ENCODE measurements at places on chromosomes 4 and X.

DNA sequence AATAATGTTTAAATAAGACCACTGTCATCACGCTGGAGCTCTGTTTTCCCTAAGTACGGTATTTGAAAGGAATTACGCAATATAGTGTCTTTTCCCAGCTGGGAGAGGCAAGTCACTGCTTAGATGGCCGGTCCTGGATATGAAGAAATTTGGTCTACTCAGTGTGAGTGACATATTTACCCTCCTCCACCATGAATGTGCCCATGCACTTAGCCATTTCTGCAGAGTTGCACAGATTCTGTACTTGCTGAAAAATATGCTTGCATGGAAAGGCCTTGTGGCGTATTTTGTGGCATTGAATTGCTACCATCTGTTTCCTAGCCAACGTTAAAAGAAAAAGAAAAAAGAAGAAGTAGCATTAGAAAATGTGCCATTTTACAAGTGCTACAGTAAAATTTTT lies 73.1 kb downstream of the ADGRL3 start:
- no peak for DNase-seq

GRCh38 chr4:117474987-117475386 lies 389.6 kb upstream of the TRAM1L1 start:
- no peak for DNase-seq

DNA sequence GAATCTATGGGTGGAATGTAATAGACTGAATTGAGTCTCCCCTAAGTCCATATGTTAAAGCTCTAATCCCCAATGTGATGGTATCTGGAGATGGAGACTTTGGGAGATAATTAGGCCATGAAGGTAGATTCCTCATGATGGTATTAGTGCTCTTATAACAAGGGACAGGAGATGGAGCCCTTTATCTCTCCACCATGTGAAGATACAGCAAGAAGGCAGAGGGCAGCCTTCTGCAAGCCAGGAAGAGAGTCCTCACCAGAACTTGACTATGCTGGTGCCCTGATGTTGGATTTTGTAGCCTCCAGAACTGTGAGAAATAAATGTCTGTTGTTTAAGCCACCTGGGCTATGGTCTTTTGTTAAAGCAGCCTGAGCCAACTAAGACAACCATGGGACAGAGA lies 76.4 kb upstream of the F8A3 start:
- no peak for DNase-seq

DNA sequence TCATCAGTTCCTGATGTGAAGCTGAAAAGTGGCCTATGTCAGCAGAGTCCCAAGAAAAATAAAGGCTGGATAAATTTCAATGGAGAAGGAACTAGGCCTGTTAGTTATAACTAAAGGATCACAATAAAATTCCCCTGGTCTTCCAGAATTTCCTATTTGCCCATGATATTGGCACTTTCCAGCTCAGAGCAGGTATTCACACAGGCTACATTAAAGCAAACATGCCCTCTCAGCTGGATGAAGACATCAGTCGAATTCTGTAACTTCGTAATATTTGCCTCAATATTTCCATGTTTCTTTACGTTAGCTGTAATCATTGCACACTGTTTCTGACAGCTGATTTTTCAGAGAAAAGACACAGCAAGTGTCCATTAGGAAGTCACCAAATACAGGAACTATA lies 9.5 kb downstream of the HPGD start:
- DNase-seq, result no peak

DNA sequence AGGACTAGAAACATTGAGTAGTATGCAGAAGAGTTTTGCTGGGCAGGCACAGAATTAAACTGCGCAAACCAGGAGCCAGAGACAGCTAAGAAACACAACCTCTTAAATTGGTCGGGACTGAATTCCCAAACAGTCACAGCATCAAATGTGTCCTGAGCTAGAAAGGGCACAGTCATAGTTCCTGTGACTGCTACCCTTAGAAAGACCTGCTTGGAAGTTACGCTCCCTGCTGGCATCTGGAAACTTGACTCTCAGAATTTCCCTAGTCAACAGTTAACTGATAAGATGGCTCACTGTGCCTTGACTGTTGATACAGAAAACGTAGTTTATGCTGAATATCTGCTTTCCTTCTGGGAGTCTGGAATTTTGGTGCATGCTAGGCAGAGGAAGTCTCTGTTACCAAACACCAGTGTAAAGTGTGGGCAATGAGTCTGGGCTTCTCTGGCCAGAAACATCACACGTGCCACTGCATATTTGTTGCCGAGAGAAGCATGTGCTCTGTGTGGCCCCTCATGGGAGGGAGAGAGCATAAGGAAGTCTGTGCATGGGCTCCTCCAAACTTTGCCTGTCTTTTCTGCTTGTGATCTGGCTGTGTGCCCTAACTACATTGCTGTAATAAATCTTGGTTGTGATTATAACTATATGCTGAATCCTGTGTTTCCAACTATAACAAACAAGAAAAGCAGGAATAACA lies 11.6 kb upstream of the EOLA2 start:
- DNase-seq, result no peak

- DNase-seq, result no peak
Measured at GRCh38 chr4:53847965-53848364, 216.4 kb downstream of the CHIC2 start.

DNA sequence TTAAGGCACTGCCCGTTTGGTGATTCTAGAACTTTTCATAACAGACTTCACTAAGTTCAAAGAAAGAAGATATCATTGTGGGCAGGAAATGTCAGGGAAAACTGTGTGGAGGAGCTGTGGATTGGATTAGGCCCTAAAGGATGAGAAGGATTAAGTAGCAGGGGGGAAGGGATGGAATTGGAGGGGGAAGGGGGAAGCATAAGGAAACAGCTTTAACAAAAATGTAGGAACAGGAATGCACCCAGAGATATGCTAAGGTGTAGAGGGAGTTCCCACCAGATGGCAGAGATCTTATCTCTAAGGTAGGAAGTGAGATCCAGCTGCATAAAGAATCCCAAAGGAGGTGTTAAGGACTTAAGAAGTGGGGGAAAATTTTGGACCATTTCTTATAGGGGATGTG lies 114.5 kb downstream of the LARP7 start:
- DNase-seq, result no peak

DNA sequence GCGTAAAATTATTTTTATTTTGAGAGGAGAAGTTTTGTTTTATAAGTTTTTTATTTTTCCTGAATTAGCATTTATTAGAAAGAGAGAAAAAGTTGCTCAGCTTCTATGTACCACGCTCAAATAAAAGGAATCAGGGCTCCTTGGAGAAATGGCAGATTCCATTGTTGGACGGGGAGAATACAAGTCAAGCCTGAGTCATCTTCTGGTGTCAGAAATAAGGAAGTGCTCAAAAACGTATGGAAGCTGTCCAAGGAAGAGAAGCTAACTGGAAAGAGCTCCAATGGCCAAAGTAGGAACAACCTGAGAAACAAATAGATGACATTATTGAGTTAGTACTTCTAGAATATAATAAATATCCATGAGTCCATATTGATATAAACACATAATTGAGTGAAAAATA lies 89.3 kb upstream of the NEIL3 start:
- no peak for DNase-seq

GRCh38 chrX:46573892-46574773 lies 568 bp downstream of the CHST7 start:
- peak; percentile 44 for DNase-seq

DNA sequence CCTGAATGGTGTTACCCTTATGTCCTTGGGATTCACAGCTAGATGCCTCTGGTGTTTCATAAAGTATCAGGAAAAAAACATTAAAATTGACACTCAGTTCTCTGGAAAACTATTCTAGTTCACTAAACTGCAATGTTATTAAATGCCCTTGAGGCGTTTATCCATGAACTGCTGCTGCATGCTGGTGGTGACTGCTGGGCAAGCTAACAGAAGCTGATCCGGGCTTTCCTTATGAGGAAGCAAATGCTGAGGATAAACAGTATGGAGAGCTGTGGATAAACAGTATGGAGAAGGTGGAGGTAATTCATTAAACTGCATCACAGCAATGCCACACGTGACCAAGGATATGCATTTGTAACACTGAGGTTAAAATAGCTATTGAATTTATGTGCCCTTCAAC lies 227.0 kb downstream of the NR3C2 start:
- no peak for DNase-seq

DNA sequence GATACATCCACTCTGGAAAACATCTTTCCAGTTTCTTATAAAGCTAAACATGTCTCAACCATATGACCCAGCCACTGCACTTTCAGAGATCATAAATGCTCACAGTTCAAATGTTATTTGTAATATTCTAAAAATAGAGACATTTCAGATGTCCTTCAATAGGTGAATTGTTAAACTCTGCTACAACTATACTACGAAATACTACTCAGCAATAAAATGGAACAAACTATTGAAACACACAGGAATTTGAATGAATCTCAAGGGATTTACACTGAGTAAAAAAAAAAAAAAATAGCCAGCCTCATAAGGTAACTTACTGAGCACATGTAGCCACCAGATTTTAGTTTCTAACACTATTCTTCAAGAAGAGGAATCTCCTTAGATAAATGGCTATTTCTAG lies 253.9 kb downstream of the PCDH18 start:
- DNase-seq, result no peak

DNA sequence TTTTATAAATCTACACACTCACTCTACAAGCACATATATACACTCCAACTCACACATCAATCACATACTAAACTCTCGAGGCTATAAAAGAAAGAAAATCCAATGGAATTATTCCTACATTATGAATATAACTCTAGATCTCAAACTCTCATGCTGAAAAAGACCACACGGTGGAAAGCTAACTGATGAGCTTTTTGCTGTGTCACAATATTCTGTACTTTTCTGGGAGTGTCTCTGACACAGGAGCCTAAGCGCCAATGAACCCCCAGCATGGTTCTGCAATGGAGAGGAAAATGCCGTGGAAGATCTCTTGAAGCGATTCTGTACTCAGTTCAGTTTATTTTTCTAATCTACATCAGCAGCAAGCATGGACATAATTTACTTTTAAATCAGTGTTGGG lies 124.2 kb upstream of the ETNPPL start:
- DNase-seq, result no peak

- DNase-seq, result peak; percentile 72
Measured at GRCh38 chr4:742742-743311, 37.2 kb downstream of the PCGF3 start.

GRCh38 chr4:186095406-186095805 lies 9.1 kb upstream of the FAM149A start:
- DNase-seq, result no peak

- no peak for DNase-seq
Measured at GRCh38 chr4:81758574-81759264, 287.0 kb upstream of the RASGEF1B start.
